Activated B cell treated with CpG ODN at 0.5 μM for 24 hours (primary cell): ENCODE measurements at places on chromosomes 7 and 10. TPM values are rescaled to one million over a fixed set of nuclear protein-coding genes. Genes with fewer than 3 reads are reported as not detected.

- no peak overlapping the region for H3K27ac ChIP-seq
- no peak for DNase-seq
- no peaks in the 10 kb centered on the region for H3K4me1 ChIP-seq
- H3K4me3 ChIP-seq = no peak overlapping the region
Measured at GRCh38 chr7:5711409-5711808, 70.1 kb downstream of the RNF216 start.

DNA sequence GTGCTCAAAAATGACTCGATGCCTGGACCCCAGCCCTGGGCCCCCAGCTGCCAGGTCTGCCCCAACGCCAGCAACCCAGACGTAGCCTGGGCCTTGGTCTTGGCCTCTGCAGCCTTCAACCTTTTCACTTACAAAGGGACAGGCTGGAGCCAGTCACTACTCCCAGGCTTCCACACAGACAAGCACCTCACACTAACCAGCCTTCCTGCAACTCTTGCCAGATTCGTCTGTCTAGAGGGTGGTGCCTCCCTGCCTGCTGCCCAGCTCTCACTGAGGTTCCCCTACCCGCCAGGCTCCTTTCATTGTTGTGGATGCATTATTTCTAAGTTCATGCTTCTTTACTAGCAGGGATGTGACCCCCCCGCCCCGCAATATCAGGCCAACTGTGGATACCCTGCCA lies 56.3 kb downstream of the NUDCD3 start:
- no peaks in the 10 kb centered on the region for H3K27me3 ChIP-seq
- no peak overlapping the region for H3K4me3 ChIP-seq
- peaks cover 38% of the 10 kb centered on the region for H3K36me3 ChIP-seq

DNA sequence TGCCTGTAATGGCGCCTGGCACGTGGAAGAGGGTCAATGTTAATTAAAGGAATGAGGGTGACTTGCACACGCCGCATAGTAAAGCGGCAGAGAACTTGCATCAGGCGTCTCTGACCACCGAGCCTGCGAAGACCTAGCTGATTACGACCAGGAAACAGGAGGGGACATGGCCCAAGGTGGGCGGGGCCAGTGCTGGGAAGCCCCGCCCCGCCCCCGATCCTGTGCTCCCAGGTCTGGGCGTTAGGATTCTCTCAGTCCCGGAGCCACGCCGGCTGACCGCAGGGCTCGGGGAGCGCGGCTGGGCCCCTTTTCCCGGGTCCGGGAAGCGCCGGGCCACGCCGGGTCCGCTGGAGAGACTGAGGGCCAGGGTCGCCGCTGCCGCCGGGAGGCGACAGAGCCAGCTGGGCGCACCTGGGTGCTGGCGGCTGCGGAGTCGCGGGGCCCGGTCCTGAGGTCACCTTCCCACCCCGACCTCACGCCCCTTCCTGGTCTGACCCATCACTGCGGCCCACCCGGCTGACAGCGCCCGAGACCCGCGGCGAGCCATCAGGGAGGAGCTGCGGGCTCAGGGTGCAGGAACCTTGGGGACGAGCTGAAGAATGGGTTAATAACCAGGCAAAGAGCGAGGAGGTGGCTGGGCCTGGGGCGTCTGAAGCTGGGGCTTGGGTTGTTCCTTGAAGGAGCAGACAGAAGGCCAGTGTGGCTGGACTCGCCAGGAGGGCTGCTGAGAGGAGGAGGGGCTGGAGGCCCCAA lies 23.0 kb upstream of the GRID1 start:
- H3K36me3 ChIP-seq = no peaks in the 10 kb centered on the region
- H3K27ac ChIP-seq = no peak overlapping the region
- peaks cover 51% of the 10 kb centered on the region for H3K27me3 ChIP-seq
- peaks cover 24% of the 10 kb centered on the region for H3K4me1 ChIP-seq
- DNase-seq = no peak

DNA sequence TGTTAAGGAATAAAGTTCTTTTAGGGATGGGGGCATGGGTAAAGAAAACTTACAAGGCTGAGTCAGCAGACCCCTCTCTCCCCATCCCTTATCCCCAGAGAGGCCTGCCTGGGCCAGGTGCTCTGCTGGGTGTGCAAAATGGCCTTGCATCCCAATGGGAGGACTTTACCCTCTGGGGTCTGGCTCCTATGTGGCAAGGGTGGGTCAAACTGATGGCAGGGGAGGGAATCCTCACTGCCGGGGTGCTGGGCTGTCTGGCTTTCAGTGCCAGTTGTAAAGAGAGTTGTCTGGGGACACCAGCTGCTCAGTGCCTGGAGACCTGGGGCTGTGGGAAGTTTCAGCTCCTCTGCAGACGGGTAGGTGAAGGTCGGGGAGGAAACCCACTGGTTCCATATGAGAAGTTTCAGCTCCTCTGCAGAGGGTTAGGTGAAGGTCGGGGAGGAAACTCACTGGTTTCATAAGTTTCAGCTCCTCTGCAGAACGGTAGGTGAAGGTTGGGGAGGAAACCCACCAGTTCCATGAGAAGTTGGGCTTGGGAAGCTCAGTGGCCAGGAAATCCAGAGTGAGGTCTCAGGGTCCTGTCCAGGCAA lies 127.2 kb upstream of the PODXL start:
- H3K36me3 ChIP-seq = no peaks in the 10 kb centered on the region
- no peaks in the 10 kb centered on the region for H3K4me1 ChIP-seq
- H3K4me3 ChIP-seq = no peak overlapping the region
- no peak for DNase-seq

Gene ZNF32
- total RNA-seq = 26.7 and 30.1 TPM in 2 replicates
